ENCODE measurements at places on chromosomes 1 and 21.

GRCh38 chr1:41485605-41486004, 1.1 kb upstream of the EDN2 start:
- DNase-seq, result no peak

GRCh38 chr1:20486457-20487235, 636 bp upstream of the CAMK2N1 start:
- DNase-seq, result no peak

GRCh38 chr1:110462964-110463363, 12.0 kb downstream of the PROK1 start:
- no peak for DNase-seq

GRCh38 chr1:237792726-237793125, 98.0 kb downstream of the ZP4 start:
- DNase-seq, result no peak

DNA sequence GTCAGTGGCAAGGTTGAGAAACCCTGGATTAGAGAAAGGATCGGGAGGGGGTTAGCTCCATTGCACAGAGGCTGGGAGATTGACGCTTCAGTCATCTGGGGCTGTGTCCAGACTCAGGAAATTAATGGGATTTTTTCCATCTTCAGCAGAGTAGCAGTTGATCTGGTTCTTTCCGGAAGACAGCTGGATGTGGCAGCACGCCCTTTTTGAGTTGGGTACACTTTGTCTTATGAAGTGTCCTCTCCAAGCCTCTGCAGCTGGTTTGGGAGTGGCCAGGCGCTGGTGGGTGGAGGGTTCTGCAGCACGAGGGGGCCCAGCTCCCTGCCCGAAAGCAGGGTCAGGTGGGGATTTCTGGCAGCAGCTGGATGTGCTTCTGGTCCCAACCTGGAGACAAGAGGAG, 95.1 kb downstream of the TAS1R2 start:
- DNase-seq, result no peak

- DNase-seq, result no peak
Observed at GRCh38 chr1:79105500-79105899, 99.0 kb upstream of the ADGRL4 start.

DNA sequence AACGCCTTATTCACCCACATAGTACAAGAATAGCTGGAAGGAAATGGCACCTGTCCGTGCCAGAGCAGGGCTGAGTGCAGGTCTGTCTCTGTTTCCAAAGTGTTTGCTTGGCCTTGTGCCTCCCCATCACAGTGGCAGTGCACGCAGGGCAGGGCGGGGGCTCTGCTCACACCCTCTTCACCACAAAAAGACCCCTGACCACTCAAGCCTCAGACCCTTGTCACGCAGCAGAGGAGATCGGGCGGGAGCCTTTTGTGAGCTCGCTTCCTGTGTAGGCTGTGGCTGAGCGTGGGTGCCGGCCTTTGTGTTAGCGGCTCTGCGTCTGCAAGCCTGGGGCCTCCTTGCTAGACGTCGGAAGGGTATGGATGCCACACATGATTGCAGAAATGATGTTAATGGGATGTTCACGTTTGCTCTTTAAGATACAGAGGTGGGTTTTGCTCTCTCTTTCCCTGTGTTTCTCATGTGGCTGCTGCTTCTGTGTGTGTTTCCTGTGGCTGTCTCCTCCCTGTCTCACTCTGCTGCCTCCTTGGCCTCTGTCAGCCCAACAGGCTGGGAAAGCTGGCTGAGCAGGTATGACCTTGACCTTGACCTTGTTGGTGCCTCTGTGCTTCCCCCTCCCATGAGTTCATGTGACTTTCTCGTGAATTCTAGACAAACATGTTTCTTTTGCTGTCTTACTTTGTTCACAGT, 45.4 kb downstream of the S100B start:
- peak; percentile 85 for DNase-seq

- DNase-seq, result no peak
Observed at GRCh38 chr21:15171546-15171945, 106.7 kb upstream of the NRIP1 start.

DNA sequence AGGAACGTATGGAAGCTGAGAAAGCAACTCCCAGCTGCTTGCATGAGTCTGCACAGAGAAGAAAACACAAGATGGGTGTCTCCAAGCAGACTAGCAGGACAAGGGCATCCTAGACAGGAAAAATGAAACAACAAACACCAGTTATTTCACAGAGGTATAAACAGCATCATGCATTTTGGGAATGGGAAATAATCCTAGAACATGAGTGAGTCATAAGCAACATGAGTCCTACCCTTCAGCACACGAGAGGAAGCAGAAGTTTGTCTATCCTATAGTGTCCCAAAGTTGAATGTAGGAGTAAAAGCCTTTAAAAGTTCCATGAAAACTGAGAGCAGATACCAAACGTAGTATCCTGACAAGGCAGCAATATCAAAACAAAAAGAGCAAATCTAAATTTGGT, 11.3 kb upstream of the FRRS1 start:
- DNase-seq, result no peak

DNA sequence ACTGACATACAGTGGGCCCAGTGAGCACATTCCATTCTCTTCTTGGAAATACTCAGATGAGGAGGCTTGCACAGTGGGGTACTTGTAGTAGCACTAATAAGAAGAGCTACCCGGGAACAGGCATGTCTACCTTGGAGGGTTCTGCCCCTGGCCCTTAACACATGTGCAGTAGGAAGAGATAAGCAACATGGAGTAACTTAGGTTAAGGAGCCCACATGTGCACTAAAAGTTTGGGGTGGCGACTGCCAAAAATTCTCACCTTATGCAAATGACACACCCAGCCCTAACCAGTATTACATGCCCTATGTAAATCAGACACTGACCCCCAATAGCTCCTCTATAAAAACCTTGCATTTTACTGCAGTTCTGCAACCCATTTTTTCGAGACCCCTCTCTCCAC, 1313.3 kb downstream of the KCNT2 start:
- DNase-seq, result no peak

- no peak for DNase-seq
Observed at GRCh38 chr1:66985835-66986234, 61.0 kb downstream of the MIER1 start.

GRCh38 chr1:178397678-178398077, 99.1 kb downstream of the CLEC20A start:
- no peak for DNase-seq

DNA sequence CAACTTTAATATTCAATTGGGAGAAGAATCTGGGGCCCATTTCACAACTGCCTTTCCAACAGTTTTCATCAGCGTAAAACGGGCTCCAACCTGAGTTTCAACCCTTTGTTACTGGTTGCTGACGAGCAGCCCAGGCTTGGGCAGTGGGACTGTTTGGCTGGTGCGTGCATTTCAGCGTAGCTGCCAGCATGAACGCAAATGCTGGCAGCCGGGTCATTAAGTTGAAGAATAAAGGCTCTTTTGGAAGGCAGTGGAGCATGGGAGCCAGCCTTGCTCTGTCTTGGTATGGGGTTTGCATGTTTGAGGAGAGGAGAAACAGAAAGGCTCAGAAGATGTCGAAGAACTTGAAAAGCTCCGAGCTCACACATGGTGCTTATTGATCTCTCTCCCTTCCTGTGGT, 40.7 kb downstream of the WDR3 start:
- DNase-seq, result no peak

- no peak for DNase-seq
Observed at GRCh38 chr1:66217021-66217420, 316.9 kb upstream of the SGIP1 start.

DNA sequence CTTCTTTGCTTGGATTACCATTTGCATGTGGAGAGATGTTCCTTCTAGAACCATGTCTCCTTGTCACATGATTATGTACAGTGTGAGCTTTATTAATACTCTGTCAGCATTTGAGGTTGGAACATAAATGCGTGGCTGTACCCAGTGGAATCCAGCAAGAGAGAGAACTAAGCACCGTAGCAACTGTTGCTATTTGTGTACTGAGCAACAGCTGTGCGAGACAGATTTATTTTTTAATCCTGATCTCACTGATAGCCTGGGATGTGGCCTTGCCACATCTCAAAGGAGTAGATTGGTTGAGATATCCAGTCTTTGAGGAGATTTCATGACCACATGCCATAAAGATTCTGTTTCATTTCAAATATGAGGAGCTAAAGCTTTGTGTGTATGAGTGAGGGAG, 43.4 kb downstream of the KIF1B start:
- no peak for DNase-seq

DNA sequence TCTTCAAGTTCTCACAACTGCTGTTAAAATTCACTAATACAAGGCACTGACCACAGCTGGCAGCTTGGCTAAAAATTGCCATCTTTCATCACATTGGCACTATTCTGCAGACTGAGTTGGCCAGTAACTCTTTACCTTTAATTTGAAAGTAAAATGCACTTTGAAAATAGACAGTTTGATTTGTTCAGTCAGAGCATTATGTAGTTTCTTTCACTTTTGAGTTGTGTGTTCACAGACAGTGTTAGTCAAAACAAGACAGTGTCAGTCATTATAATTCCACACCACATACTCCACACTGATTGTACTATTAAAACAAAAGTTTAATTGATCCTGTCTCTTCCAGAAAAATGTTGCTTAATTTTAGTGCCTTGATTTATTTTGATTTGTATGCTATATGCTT, 160.7 kb downstream of the SDCCAG8 start:
- no peak for DNase-seq

DNA sequence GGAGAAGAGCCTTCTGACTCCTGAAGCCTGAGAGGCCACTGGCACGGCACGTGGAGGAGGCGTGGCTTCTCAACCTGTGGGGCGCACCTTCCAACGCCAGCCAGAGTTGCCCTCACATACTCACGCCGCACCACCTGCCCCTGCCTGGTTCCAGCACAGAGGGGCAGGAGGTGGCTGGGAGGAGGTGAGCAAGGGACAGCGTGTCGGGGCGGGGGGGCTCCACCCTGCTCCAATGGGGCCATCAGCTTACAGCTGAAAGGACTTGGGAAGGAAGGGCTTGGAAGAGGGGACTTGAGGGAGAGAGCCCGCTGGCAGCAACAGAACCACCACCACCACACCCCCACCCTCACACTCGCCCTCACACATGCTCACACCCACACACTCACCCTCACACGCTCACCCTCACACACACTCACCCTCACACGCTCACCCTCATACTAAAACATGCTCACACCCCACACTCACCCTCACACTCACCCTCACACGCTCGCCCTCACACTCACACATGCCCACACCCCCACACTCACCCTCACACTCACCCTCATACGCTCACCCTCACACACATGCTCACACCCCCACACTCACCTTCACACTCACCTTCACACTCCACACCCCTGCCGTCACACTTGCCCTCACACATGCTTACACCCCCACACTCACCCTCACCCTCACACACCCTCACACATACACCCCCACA, 41.6 kb upstream of the EDN2 start:
- DNase-seq, result no peak

DNA sequence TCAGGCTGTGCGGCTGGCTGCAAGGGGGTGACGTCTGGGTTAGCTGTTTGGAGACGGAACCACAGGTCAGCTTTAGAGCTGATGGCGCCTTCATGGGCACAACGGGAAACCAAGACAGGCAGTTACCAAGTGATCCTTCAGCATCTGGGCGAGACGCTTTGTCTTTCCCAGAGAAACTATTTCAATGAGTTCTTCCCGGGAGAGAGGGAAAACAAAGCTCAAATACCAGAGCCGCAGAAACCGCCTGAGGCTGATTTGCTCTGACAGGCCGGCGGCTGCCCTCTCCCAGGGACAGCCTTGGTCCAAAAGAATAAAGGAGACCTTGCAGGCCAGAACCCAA, 76.5 kb downstream of the CD58 start:
- no peak for DNase-seq

GRCh38 chr1:95219407-95219806, 14.6 kb upstream of the RWDD3 start:
- no peak for DNase-seq

DNA sequence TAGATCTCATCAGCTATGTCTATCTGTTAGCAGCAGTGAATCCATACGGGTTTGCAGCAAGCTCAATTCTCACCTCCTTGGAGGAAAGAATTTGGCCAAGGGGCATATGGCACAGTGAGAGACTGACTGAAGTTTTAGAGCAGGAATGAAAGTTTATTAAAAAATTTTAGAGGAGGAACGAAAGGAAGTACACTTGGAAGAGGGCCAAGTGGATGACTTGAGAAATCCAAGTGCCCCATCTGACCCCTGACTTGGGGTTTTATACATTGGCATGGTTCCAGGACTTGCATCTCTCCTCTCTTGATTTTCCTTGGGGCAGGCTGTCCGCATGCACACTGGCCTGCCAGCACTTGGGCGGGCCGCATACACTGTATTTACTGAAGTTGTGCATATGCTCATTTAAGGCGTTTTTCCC, 9.2 kb upstream of the OSBPL9 start:
- DNase-seq, result no peak

DNA sequence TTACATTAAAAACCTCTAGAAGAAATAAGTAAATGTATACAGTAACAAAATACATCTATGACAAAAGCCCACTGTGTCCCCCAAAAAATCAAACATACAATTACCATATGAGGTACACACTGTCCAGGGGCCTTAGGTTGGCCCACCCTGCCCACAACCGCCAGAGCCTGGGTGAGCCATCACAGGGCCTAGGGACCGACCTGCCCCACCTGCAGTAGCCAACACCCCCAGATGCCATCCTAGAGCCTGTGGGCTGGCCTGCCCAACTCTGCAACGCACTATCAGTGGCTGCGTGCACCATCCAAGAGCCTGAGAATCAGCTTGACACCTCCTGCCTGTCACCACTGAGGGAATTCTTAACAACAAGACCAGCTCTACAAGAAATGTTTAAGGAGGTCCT, 39.0 kb downstream of the FAF1 start:
- DNase-seq, result no peak

GRCh38 chr1:68293122-68293521, 60.8 kb upstream of the WLS start:
- no peak for DNase-seq

DNA sequence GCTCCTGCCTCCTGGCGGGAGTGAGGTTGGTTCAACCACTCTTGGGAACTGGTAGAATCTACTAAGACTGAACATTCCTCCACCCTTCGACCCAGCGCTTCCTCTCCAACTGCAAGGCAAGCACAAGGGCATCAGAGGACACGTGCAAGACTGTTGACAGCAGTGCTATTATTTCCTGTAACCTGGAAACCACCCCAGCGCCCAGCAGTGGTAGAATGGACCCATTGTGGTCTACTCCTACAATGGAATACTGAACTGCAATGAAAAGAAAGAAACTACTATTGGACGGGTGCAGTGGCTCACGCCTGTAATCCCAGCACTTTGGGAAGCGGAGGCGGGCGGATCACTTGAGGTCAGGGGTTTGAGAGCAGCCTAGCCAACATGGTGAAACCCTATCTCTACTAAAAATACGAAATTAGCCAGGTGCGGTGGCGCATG, 33.0 kb upstream of the TARDBP start:
- no peak for DNase-seq

- no peak for DNase-seq
Observed at GRCh38 chr1:115649964-115650363, 8.2 kb downstream of the VANGL1 start.

DNA sequence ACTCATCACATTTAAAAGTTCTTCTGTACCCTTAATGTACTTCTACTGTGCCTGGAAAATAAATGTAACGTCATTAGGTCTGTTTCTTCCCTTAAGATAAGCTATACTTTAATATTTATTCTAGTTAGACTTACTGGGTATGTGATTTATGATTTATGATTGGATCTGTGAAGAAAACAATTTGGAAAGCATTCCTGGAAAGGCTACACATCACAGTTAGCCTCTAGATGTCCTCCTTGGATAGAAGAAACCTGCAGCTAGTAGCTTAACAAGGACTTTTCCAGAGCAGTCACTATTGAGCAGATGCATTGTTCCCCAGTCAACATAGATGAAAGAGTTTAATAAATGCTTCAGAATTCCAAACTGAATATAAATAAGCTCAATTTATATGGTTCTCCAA, 22.2 kb upstream of the ABL2 start:
- no peak for DNase-seq

Data from activated effector memory CD4-positive, alpha-beta T cell treated with anti-CD3 and anti-CD28 coated beads, Interleukin-2, amount 50 U/mL, for 16 hours (primary cell).